ENCODE measurements at places on chromosomes 7 and 10.

GRCh38 chr10:18140957-18141845 is 977 bp downstream of the CACNB2 start:
- DNase-seq: no peak

DNA sequence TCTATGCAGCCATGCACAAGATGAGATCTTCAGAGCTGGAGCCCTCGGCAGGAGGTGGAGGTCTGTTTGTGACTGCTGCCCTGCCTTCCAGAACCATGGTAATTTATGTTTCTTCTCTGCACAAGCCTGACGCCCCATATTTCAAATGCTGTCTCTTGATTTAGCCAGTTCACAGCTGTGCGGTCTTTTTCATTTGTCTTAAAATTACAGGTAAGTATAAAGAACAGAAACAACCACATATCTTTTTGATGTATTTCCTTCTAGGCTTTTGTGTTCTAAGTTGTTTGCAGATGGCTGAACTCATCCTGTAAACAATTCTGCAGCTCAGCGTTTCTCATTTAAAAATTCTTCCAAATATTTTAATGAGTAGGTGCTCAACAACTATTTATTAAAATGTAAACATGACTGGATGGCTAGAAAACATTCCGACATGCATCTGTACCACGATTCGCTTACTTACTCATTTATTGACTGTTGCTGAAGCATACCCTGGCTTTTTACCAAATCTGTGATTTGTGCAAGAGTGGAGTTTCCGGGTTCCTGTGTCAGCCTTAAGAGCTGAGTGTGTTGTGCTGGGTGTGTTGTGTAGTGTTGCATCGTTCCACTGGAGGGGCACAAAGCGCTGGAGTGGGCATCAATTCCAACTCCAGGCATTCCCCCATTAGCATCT is 58.9 kb downstream of the PIP4K2A start:
- DNase-seq: no peak

GRCh38 chr10:6153845-6154244 is 48.9 kb upstream of the PFKFB3 start:
- DNase-seq: no peak

DNA sequence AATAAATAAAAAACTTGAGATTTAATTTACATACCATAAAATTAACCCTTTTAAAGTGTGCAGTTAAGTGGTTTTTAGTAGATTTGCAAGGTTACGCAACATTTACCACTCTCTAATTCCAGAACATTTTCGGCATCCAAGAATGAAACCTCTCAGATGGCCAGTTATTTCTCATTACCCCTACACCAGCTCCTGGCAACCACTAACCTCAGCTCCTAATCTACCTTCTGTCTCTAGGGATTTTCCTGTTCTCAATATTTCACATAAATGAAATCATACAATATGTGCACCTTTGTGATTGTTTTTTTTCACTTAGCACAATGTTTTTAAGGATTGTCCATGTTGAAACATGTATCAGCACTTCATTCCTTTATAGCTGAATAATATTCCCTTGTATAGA is 45.1 kb downstream of the INPP5F start:
- DNase-seq: no peak

DNA sequence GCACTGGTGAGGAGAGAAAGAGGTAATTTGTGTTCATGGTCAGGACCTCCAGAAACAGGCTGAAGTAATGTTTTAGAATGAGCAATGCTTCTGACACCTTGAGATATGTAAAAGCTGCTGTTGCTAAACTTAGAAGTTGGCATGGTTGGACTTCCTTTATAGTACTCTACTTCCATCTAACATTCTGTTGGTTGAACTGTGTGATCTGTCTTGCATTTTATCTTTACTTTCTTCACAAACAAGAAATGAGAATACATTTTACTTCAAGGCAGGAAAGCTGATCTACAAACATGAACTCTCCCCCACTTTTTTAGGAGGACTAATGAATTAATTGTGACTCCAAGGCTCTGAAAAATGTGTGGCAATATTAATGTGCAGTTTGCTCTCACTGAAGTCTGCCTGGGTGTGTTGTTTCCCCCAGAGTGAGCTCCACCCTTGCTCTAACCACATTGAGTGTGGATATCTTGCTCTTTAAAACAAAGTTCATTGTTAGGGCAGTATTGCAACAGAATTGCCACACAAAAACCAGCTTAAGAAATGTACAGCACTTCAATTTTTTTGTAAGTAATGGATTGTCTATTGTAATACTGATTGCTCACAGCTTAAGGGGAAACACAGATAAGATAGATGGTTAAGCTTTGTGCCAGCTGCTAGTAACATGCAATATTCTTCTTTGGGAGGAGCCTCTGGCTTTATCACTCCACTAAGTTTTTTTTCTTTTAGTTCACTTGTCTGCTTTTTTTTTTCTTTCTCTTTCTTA is 69.0 kb downstream of the ADD3 start:
- DNase-seq: no peak

All from activated T-cell treated with anti-CD3 and anti-CD28 coated beads, Interleukin-2, amount 50 U/mL, for 4 hours (primary cell).